ENCODE measurements at places on chromosomes 3 and 15.

- DNase-seq, result no peak
Observed at GRCh38 chr15:55110446-55110845, 86.3 kb downstream of the RSL24D1 start.

- DNase-seq, result no peak
Observed at GRCh38 chr3:156383441-156384025, 171.4 kb downstream of the SSR3 start.

DNA sequence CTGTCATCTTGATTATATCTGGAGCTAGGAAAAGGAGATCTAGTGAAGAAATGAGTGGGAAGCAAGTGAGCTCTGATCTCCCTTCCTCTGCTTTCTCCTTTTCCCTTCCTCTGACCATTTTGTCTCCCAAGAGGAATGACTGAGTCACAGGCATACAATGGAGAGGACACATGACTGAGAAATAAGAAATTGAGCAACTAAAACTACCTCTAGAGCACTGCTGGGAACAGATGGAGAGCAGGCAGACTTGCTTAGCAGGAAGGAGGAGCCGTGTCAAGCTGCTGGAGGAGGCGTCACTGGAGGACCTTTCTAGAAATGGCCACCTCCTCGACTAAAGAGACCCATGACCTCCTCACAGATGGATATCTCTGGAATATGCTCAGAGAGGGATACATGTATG is 66.9 kb upstream of the MYO5C start:
- no peak for DNase-seq

DNA sequence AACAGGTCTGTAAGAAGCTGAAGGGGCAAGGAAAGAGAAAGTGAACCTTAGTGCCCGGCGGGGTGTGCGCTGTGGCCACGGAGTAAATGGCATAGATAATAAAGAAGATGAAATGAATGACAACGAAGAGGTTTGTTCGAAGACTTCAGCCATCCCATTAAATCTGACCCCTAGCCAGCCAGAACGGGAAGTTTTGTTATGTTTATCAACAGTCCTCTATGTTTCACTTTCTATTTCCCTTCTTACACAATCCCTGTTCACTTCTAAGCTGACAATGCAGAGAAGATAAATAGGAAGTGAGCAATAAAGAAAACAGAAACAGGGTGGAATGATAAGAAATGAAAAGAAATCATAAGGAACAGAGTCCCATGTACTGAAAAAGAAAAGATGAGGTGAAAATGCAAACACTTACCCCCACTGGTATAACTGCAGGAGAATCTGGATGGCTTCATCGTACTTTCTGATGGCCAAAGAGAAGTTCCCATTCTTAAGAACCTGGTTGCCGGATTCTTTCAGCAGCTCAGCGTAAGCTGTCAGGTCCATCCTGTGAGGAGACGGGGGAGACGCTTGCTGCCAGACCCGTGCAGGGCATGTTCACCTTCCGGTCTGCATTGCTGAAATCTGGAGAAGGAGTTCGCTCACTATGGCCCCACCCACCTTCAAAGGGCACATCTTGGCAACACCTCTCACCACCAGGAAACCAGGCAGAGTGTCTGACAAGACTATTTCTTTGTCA is 36.8 kb downstream of the TRANK1 start:
- peak; percentile 52 for DNase-seq

DNA sequence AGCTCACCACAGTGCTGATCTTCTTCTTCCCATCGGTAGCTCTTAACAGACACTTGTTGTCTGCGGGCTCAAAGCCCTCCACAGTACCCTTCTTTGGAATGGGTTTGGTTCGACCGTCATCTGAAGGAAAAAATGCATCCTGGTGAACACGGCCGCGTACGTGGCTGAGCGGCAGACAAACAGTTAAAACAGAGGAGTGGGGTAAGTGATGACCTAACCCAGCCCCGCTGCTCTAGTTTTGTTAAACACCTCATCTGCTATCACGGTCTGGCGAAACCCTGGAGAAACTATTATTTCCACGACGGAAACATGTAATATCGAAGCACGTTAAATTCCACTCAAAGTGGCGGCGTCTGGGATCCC is 725 bp downstream of the SRP14 start:
- no peak for DNase-seq

DNA sequence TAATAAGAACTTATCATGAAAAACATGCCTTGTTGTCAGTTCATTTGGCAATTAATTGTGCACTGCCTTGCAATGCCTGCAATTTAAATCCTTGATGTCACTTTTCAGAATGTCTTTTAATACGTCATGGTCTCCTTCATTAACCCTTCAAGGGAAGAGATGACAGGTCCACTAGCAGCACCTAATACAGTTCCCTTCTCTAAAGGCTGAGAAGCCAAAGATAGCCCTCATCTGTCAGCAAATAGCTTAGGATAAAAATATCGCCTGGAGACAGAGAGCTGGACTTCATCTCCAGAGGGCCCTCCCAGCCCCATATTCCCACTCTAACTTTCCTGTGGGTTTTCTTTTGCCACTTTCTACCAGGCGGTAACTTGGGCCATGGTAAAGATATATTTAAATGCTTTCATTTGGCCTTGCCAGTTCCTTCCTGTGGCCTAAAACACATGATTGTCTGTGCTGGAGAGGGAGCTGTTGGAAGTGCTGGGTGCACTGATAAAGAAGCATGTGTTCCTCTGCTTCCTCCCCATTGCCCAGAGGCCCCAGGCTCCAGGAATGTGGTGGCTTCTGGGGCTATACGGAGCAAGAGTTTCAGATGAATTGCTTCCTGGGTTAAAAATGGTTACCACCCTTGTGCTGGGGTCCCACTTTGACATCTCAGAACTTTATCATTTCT is 76.3 kb upstream of the UMPS start:
- no peak for DNase-seq

DNA sequence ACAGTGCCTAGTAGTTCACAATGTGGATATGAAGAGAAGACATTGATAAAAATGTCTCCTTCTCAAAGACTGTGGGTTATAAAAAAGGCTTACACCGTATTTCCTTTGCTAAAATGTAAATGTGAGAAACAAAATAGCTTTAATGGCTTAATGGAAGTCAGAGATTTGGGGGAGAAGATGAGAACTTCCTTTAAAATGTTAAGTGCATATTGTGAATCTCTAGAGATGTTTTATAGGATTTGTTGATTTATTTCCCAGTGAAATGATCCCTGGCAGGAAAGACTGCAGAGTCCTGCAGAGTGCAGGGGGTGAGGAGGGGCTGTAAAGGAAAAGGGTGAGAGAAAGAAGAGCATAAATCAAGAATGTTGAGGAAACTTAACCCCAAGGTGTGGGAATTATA is 305.1 kb downstream of the GAP43 start:
- no peak for DNase-seq

- no peak for DNase-seq
Observed at GRCh38 chr3:186401556-186401955, 39.5 kb upstream of the DGKG start.

DNA sequence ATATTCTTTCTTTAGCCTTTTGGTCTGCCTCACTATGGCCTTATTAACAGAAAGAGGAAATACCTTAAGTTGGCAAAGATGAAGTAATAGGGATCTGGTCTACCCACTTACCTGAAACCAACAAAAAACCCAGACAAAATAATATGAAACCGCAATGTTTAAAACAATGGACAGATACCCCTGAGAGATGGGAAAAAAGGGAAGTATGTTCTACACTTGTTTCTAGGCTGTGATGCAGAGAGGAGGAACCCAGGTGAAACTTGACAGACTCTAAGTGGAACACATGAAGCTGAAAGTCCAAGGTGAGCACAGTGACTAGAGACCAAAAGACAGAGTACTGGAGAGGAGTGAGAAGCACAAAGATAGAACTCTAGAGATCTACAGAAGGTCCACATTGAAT is 78.4 kb downstream of the NR2E3 start:
- DNase-seq, result no peak

GRCh38 chr15:44485880-44486279 is 51.1 kb upstream of the EIF3J start:
- no peak for DNase-seq

DNA sequence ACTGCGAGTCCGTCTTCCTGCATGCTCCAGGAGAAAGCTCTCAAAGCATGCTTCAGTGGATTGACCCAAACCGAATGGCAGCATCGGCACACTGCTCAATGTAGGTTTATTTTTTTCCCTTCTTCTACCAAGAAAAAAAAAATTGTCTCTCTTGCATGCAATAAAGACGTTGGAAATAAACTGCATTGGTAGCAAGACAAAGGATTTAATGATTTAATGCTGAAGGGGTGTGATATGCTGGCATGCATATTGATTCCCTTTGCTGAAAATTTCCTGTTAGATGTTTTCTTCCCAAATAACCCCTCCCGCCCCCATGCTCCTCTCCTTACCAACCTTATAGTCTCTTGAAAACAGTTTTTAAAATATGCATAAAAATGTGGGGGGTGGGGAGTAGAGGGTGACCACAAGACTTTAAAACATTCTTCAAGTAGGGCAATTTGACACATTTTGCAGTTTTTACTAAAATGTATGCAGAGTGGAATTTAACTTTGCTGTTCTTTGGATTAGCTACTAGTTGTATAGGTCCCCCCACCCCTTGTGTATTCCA is 799 bp downstream of the RARB start:
- no peak for DNase-seq

Data from PC-9 (cell line).